CD4-positive, alpha-beta T cell treated with Interleukin-6 for 4 hours (primary cell): ENCODE measurements at places on chromosomes 4 and X.

DNA sequence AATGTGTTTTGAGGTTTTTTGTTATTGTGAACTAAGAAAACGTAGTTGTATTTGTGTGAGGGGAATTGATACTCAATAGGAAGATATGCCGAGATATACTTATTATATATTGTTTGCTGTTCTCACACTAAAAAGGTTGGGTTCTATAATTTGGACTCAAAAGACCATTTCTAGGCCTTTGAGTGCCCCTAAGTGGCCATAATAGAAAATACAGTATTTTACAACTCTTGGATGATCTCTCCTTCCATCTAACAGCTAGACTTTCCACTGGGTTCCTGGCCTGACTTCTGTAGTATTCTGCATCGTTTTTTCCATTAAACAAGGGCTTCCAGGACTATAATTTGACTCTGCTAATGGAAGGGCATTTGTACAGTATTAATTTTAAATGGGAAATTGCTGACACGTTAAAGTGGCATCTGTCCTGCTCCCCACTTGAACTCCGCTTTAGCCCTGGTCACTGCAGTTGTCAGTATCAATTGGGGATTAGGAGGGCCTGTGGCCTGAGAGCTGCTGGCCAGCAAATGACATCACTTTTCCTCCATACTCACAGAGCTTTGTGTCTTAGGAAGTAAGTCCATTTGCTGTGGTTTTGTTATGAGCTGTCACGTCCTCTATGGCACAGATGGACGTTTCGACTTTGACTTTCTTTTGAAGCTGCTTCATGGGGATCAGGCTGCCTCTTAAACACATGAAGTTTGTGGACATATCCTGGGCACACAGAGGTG lies 176.9 kb downstream of the SLIT2 start:
- no peak for DNase-seq

- DNase-seq: no peak
These were observed 1086.7 kb downstream of the STIM2 start for GRCh38 chr4:27947302-27947701.

DNA sequence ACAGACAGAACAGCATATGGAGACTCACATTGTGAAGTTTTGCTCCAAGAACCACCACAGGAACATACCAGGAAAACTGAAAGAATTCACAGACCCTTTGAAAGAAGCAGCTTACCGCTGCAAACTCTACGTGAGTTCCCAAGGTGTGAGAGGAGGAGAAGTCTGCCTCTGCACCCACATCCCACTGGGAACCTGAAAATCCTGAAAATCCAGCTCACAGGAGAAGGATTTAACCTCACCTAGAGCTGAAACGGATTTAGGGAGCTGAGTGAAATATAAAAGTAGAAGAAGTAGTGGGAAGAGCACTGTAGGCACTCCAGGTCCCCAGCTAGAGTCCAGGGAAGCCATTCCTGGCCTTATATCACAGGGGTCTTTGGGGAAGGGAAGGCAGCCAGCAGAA lies 80.0 kb downstream of the FHIP1A start:
- no peak for DNase-seq

GRCh38 chr4:151786158-151786495 lies 25.3 kb upstream of the GATB start:
- DNase-seq: no peak

GRCh38 chr4:177119021-177119471 lies 190.6 kb upstream of the NEIL3 start:
- no peak for DNase-seq

DNA sequence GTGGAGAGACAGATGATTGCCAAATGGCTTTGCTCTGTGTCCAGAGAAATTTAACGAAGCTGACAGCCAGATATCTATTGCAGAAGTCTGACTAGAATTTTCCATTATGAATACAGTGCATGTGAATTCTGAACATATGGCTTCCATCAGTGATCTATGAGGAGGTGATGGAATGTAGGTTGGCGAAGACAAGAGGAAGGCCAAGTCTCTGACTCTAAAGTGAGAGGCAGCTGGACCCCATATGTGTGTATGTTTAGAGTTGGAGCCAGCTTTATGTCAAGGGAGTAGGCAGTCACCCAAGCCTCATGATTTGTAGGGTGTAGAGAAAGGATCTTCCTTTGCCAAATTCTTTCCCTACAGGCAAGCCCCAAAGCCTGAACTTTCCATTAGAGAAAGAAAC lies 76.2 kb upstream of the TEX13D start:
- DNase-seq: no peak

DNA sequence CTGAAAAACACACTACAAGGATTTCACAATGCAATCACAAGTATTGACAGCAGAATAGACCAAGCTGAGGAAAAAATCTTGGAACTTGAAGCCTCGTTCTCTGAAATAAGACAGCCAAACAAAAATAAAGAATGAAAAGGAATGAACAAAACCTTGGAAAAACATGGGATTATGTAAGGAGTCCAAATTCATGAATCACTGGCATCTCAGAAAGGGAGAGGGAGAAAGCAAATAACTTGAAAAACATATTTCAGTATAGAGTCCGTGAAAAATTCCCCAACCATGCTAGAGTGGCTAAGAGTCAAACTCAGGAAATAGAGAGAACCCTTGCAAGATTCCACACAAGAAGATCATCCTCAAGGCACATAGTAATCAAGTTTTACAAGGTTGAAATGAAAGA lies 178.5 kb upstream of the CTSO start:
- no peak for DNase-seq

GRCh38 chr4:103429283-103429682 lies 231.1 kb upstream of the CENPE start:
- DNase-seq: no peak

- no peak for DNase-seq
These were observed 4.2 kb downstream of the GRIPAP1 start for GRCh38 chrX:48997865-48998264.
